ENCODE measurements at places on chromosomes 3 and 15.

DNA sequence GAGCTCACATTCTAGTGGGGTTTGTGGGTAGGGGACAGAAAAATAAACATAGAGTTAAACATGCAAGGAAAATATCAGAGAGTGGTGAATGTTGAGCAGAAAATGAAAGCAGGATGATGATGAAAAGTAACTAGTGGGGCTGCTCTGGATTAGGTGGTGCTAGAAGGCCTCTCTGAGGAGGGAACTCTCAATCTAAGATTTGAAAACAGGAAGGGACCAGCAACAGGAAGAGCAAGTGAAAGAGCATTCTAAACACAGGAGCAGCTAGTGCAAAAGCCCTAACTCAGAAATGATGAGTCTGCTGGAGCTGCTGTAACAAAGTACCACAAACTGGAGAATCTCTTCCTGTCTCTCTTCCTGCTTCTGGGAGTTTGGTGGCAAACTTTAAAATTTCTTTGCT is 468.6 kb upstream of the AGTR1 start:
- no peak for DNase-seq

- DNase-seq = no peak
Observed at GRCh38 chr3:72665103-72665502, 183.1 kb downstream of the SHQ1 start.

GRCh38 chr3:9866639-9867038 is 13.4 kb downstream of the CIDEC start:
- no peak for DNase-seq

DNA sequence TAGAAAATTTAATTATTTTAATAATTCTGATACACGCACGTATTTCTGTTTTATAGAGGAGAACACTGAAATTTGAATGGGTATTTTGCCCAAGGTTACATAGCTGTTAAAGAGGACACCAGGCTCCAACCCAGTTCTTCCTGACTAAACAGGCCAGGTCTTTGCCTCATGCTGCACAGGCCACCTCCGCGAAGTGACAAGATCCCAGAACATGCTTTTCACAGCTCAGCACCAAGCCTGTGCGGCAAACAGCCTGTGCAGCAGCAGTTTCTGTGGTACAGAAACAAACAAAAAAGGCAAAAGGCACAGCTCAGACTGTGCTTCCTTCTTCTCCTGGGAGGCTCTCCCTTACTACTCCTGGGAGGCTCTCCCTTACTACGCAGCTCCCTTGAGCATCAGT is 6.5 kb downstream of the FOXL2 start:
- no peak for DNase-seq

DNA sequence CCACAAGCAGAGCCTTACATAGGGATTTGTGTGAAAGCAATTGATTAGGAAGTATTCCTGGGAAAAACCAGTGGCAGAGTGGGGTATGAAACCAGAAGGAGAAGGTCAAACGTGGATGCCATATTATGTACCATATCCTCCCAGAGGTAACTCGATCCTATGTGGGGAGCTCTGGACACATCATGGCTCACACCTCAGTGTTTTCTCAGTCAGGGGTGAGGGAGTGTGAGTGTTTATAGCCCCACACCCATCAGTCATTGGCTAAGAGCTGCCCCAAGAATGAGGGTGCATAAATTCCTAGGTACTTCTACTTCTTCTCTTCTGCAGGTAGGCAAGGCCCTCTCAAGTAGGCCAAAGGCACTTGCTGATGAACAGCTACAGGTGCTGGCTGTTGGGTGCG is 28.2 kb upstream of the PDZRN3 start:
- DNase-seq = no peak

GRCh38 chr3:28738425-28738824 is 389.8 kb upstream of the AZI2 start:
- DNase-seq = no peak

DNA sequence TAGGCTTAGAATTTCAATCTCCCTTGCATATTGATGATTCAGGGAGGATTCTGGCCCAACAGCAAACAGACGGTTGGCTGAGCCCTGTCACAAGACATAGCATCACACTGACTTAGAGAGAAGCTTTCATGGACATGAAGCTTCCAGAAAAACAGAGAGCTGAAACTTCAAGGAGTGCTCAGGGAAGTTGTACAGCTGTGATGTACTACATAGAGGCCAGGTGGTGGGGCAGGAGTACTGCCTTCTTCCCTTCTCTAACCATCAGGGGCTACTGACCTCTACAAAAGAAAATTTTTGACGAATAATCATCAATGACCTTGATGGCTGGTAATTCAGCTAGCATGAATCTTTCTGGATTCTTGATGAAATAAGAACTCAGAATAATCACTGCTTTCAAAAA is 378.5 kb downstream of the ERC2 start:
- DNase-seq = no peak

DNA sequence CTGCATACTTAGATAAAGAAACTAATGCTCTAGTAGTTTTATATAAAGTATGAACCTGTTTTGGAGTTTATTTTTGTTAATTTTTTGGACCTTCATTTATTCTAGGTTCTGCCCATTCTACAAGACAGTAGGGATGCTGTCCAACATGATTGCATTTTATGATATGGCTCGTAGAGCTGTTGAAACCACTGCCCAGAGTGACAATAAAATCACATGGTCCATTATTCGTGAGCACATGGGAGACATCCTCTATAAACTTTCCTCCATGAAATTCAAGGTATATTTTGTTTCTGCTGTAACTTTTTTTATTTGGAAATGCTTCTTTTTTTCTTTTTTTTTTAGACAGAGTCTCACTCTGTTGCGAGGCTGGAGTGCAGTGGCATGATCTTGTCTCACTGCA is 33.3 kb upstream of the GRAMD1C start:
- DNase-seq = no peak

- peak; percentile 63 for DNase-seq
Observed at GRCh38 chr15:31325595-31326155, 960 bp upstream of the KLF13 start.

- DNase-seq = no peak
Observed at GRCh38 chr15:31079519-31079918, 22.0 kb downstream of the TRPM1 start.

GRCh38 chr15:62456011-62456920 is 291.2 kb upstream of the C2CD4B start:
- DNase-seq = no peak

GRCh38 chr3:72320955-72321303 is 527.3 kb downstream of the SHQ1 start:
- DNase-seq = no peak

All from CD4-positive, CD25-positive, alpha-beta regulatory T cell (primary cell).